Naive B cell (primary cell): ENCODE measurements at places on chromosomes 3 and 15. TPM values are rescaled to one million over a fixed set of nuclear protein-coding genes. Genes with fewer than 3 reads are reported as not detected.

DNA sequence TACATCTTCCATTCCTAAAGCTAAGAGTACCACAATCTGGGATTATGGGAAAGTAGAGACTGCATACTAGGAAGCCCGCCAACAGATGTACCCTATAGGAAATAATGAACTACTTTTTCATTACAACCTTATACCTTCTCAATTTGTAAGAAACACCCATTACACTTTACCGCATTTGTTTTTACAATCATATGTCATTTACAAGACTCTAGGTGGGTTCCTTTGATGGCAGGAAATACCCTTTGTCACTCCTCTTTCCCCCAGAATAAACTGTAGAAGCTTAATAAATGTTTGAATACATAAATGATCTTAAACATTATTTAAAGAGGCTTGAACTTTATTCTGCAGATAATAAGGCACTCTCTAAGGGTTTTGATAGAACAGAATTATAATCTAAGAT is 150.1 kb upstream of the TGFBR2 start:
- no peak for DNase-seq

DNA sequence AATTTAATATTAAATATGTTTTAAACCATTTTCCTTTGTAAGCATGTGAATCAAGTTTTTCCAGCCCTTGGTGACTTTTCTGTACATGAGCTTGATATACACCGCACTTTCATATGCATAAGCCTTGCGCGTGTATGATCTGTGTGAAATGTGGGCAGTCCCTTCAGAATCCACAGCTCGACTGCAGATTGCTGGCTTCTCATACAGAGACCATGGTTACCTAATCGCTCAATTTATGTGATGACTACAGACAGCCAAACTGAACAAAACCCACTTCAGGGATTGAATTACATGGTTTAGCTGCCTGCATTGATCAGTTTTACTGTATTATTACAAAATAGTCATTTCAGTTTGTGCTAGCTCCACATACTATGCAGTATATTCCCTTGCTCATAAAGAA is 212.3 kb upstream of the NECTIN3 start:
- DNase-seq: no peak

GRCh38 chr15:58039079-58040035 is 26.2 kb downstream of the ALDH1A2 start:
- no peak for DNase-seq

DNA sequence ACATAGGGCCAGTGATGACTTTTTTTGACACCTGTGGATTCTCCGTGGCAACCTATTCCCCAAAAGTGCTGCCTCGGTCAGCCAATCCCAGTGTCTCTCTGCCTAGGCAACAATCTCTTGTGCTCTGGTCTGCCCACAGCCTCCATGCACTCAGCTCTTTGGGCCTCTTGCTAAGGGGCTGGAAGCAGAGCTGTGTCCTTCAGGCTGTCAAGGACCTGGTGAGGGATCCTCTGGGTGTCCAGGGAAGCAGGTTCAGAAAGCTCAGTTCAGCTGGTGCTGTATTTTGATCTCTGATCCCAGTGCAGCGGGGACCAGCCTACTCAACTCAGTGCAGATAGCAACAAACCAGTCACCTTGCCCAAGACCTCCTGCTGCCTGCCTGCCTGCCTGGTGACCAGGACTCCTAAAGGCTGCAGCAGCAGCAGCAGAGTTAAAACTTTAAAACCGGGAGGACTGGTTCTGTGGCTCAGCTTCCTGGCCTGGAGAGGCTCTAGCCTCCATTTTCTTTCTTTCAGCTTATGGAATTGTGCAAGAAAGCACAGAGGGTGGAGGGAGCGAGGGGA is 6.2 kb downstream of the PAK6 start:
- no peak for DNase-seq

GRCh38 chr3:53495146-53495519 is 722 bp downstream of the CACNA1D start:
- no peak for DNase-seq

DNA sequence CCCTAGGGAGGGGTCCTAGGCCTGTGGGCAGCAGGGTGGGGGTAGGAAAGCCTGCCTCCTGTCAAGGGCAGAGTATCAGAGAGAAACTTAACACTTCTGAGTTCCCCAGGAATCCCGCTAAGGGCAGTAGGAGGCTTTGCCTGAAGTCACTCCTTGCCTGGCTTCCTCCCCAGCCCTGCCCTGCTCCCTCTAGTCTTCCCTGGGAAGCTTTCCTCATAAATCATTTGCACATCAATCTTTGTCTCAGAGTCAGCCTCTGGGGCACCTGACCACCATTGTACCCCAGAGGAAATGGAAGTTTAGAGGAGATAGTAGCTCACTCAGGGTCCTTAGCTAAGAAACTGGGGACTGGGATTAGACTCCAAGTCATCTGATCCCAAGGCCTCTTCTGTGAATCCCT is 129.4 kb upstream of the TLE3 start:
- DNase-seq: no peak

GRCh38 chr3:37986479-37987314 is 3.9 kb upstream of the VILL start:
- no peak for DNase-seq

GRCh38 chr3:184531626-184532280 is 29.8 kb upstream of the EPHB3 start:
- no peak for DNase-seq

- no peak for DNase-seq
These were observed 22.7 kb downstream of the IRAK2 start for GRCh38 chr3:10187290-10187876.

- DNase-seq: no peak
These were observed 58.7 kb downstream of the SMAD3 start for GRCh38 chr15:67124111-67124510.

DNA sequence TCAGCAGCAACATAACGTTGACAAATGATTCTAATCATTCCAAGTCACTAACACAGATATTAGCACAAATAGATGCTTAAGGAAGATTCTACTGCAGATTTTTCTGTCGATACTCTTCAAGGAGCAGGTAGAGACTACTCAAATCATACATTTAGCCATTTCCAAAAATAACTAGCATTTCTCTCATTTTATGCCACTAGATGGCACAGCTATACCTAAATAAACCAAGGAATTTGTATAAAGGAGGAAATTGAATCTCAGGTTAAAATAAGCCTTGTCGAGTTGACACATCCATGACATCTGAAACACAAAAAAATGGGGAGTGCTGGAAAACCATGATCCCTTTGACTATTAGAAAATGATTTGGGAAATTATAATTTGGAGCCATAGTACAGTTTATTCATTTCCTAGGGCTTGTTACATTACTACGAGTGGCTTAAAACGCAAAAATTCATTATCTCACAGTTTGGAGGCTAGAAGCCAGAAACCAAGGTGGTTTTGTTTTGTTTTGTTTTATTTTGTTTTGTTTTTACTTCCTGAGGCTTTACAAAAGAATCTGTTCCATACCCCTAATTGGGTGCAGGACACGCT is 59.5 kb upstream of the STRIT1 start:
- DNase-seq: peak; percentile 12

DNA sequence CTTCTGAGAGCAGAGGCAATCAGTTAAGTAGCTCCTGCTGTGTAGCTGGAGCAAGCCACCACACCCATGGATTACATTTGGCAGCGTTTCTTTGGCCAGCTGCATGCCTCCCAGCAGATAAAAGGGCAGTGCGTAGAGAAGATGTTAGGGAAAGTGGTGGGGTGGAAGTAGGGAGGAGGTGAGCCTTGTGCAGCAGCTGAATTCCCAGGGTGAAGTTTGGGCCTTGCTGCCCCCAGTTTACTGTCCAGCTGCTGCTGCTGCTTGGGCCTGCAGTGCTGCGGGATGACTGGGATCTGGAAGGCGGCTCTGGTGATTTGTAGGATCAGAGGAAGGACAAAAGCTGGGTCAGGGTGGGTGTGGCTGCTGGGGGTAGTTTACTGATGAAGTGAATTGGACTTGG is 318.7 kb upstream of the C2CD4B start:
- no peak for DNase-seq

DNA sequence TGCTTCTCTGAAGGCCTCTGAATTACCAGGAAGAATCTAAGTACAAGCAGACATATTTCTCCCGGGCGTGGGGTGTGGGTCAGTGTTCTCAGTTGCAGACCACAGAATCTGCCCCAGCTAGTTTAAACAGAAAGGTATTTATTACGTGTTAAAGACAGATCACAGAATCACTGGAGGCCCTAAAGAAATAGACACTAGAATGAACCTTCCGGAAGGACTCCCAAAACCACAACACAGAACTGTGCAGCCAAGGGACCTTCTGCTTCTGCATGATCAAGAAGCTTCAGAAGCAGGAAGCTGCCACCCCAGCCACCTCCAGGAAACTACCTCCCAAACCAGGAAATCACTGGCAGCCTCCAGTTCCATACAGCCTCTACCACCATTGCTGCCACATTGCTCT is 32.7 kb upstream of the ZFAND6 start:
- DNase-seq: no peak

- DNase-seq: no peak
These were observed 154.5 kb downstream of the ATP8B4 start for GRCh38 chr15:49964551-49964950.

GRCh38 chr3:26438325-26438940 is 184.1 kb upstream of the LRRC3B start:
- no peak for DNase-seq

DNA sequence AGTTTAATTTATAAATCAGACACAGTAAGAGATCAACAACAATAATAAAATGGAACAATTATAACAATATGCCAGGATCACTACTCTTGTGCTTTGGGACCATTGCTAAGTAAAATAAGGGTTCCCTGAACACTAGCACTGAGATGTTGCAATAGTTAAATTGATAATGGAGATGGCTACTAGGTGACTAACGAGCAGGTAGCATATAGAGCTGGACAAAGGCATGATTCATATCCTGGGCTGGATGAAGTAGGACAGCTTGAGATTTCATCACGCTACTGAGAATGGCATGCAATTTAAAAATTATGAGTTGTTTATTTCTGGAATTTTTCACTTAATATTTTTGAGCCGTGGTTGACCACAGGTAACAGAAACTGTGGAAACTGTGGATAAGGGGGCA is 20.7 kb upstream of the MYZAP start:
- DNase-seq: no peak

GRCh38 chr15:47959617-47960413 is 161.0 kb upstream of the SLC24A5 start:
- DNase-seq: no peak

GRCh38 chr3:111717601-111718000 is 122.5 kb upstream of the ZBED2 start:
- peak; percentile 61 for DNase-seq

DNA sequence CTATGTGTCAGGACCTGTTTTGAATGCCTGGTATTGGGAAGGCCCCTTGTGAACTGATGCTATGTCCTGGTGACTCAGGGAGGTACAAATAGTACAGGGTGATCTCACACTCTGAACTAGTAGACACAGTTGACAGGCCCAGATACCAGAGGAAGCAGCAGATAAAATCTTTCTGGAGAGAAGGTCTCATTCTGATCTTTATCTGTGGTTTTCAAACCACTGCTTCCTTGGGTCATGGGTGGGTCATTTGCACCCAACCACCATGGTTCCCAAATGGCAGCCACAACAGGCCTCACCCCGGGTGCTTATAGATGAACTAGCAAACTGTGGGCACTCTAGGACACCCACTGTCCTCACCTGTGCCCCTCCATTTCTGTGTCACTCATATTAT is 43.4 kb downstream of the PXYLP1 start:
- DNase-seq: no peak

GRCh38 chr3:136819731-136820679 is 1.1 kb downstream of the SLC35G2 start:
- DNase-seq: peak; percentile 7

DNA sequence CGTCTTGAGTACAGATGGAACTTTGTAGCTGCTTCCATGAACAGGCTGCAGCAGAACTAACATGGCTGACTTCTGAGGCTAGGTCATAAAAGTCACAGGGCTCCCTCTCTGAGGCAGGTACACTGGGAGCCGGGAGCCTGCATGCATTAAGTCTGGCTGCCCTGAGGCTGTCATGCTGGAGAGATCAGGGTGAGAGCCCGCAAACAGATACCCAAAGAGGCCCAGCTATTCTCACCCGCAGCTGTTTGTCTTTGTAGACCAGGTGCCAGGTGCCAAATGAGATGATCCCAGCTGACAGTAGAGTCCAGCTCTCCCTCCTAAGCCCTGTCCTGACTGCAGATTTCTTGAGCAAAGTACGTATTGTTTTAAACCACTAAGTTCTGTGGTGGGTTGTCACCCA is 8.6 kb upstream of the SLCO3A1 start:
- DNase-seq: no peak

DNA sequence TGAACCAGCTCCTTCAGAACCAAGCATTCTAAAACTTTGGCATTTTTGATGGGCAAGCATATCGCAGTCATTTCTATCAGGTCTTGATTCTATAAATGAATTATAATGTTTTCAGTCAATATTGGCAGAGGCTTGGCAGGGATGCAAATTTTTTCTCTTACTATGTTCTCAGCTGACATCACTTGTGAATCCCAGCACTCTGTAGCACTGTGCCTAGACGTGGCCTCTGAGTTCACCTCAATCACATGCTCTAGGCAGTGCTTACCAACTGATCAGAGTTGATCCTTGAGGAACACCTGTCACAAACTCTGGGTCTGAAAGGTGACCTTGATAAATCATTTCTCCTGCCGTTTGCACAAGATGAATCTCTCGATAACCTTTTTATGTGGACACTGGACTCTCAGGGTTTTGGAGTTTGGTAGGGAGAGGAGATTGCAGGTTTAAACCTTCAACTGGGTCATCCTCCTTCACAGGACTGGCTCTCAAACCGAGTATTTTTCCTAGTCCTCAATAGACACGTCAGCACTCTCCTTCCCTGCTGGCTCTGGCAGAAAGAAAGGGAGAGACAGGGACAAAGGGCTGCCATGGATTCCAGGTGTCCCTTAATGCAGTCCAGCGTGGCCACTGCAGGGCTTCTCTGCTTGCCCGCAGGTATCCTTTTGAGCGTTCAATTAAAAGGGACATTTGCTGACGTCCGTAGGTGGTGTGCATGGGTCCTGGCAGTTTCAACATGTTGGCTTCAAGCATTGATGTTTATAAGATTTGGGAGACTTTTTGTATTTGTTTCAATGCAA is 222.3 kb upstream of the CMC1 start:
- no peak for DNase-seq

GRCh38 chr3:47266709-47267489 is 15.7 kb downstream of the KIF9 start:
- DNase-seq: no peak

DNA sequence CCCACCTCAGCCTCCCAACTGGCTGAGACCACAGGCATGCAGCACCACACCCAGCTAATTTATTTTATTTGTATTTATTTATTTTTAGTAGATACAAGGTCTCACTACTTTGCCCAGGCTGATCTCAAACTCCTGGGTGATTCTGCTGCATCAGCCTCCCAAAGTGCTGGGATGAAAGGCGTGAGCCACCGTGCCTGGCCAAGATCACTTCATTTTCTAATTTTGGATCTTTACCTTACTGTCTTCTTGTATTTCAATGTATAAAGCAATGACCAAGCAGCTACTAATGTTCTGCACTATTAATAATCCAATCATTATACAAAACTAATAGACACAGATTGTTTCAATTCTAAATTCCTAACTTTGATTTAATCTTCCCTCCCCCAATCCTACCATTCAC is 56.2 kb downstream of the LRRFIP2 start:
- no peak for DNase-seq

Gene PARP15
- polyA plus RNA-seq: 24.4 TPM

Gene SNRK
- polyA plus RNA-seq: 52.3 TPM

Gene CNTN3
- polyA plus RNA-seq: not detected

Gene MYO5C
- not detected for polyA plus RNA-seq

Gene GOLGA8Q
- not detected for polyA plus RNA-seq

Gene RHOV
- not detected for polyA plus RNA-seq

Gene WDR48
- polyA plus RNA-seq: 66.0 TPM

Gene RYR3
- 0.20 TPM for polyA plus RNA-seq

Gene LRRC34
- 0.89 TPM for polyA plus RNA-seq

Gene UBAP1L
- 0.04 TPM for polyA plus RNA-seq

Gene FSIP1
- polyA plus RNA-seq: 0.25 TPM

Gene CCDC174
- 21.4 TPM for polyA plus RNA-seq

Gene PRR20G
- polyA plus RNA-seq: not detected
